ENCODE measurements at places on chromosomes 4 and X. TPM values are rescaled to one million over a fixed set of nuclear protein-coding genes. Genes with fewer than 3 reads are reported as not detected.

DNA sequence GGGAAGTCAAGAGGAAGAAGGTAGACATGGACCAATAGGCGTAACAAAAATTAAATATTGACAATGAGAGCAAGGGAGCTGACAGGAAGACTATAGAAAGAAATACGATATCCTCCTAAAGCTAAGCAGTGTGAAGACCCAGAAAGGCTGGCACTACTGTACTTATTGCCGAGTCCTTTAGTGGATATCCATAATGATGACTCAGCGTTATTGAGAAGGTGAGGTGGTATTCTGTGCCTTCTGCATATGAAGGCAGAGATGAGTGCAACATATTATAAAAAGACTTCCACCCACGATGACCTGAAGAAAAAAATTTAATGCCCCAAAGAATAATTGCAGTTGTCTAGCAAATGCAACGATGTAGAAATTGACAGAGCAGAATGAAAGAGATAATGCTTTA lies 13.0 kb upstream of the MCF2 start:
- DNase-seq, result no peak

GRCh38 chr4:81631958-81632441 lies 160.3 kb upstream of the RASGEF1B start:
- no peak for DNase-seq

DNA sequence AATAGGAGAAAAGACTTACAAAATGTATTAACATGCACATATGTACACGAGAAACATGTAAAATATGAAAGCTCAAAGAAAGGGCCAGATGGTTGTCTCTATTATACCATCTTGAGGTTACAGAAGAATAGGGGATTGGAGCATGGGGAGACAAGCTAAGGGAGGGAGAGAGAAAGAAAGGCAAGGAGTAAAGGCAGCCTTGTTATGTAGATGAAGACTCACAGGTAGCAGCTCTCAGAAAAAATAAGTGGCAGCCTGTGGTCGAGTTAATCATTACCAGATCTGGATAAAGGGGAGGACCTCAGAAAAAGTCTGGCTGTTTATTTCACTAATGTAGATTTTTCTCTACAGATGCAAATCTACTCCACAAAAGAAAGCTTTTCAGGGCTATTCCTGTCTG lies 26.6 kb upstream of the PPP1R2C start:
- DNase-seq, result no peak

DNA sequence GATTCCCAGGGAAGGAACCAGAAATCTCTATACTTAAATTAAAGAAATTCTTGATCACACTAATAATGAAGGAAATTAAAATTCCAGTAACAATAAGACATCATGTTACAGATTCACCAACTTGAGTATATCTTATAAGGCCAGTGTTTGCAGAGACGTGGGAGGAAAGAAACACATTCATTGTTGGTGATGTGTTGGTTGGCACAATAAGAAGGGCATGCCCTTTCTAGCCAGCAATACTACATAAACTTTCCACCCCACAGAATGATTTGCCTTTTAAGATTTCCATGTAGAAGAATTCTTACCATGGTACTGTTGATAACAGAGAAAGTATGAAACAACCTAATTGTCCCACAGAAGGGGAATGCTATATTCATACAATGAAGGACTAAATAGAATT lies 581.5 kb downstream of the STIM2 start:
- no peak for DNase-seq

DNA sequence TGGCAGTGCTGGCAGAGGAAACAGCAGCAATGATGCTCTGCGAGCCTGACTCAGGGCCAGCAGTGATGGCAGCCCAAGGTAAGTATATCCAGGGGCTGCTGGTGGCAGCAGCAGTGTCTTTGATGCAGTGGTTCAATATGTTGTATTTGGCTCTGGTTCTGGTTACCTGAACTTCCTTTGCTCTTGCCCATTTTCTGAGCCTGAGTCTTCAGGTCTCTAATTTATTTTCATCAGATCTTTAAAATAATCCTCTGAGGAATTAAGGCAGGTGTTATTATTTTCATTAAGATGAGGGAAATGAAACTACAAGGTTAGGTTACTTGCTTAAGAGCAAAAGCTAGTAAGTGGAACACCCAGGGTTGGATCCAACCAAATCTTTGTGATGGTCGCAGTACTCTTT lies 102.8 kb upstream of the BMP2K start:
- DNase-seq, result no peak

- no peak for DNase-seq
Observed at GRCh38 chr4:23837371-23837770, 52.5 kb downstream of the PPARGC1A start.

DNA sequence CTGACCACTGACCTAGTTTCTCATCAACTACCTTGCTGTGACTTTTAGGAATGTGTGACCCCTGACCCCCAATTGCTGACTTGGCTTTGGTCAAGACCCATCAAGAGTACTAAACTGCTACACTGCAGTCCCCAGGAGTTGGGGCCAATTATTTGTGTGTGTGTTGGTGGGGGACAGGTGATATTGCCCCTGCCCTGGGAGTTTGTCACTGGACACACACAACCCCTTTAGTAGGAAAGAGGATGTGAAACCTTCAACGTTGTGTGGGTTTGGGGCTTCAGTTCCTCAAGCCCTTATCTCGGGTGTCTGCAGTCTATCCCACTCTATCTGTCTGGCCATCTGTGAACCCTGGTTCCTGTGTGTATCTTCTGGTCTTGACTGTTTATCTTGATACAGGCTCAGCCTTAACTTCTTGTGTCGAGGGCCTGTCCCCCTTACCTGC lies 6.5 kb downstream of the SASH3 start:
- no peak for DNase-seq

DNA sequence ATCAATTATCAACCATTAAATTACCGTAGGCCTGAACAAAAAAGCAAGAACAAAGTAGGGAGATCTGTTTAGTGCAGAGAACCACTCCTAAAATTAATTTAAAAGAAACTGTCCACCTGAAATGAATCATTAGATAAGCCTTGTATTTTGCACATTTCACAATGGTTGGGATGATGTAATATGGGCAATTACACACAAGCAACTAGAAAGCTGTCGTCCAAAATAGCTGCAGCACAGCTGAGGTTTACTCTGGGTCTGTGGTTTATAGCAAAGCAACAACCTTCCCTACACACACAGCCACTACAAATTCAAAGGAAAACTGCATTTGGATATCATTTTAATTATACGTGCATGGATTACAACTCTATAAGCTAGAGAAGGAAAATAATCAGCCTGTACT lies 28.5 kb downstream of the PCDH19 start:
- DNase-seq, result no peak

Gene PCDH10
- 3.8 TPM for total RNA-seq

Gene TEC
- total RNA-seq, result 0.25 TPM

Gene USP51
- total RNA-seq, result 9.4 TPM

Gene F11
- not detected for total RNA-seq
